ENCODE measurements at places on chromosomes 3 and 15.

DNA sequence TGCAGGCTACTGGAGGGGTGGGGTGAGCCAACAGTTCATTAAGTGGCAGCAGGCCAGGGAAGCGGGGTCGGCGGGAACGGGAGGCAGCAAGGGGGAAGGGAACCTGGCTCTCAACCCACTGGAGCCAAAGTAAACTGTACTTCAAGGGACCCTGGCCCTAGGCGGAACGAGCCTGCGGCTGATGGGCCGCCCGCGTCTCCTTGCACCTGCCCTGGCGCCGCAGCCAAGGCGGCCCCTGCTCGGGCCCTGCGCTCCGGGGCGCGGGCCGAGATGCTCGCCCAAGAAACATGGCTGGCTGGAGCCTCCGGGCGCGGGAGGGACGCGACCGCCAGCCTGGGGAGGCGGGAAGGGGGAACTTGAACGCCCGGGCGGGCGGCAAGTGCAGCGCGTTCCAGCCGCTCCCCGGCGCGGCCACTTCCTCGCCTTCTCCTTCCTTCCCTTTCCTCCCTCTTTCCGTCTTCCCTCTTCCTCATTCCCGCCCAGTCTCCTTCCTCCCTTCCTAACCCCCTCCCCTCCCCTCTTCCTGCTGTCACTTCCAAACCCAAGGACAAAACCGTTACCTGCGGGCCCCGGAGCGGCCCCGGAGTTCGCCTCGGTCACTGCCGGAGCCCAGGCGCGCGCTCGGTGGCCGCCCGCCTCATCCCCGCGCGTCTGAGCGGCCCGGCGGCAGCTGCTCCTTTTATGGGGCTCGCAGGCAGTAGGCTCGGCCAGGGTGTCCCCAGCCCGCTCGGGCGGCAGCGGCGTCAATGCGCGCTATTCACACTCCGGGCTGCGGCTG is 489.7 kb downstream of the MAGI1 start:
- no peak for DNase-seq

GRCh38 chr3:184384856-184385422 is 5.1 kb downstream of the CHRD start:
- no peak for DNase-seq

DNA sequence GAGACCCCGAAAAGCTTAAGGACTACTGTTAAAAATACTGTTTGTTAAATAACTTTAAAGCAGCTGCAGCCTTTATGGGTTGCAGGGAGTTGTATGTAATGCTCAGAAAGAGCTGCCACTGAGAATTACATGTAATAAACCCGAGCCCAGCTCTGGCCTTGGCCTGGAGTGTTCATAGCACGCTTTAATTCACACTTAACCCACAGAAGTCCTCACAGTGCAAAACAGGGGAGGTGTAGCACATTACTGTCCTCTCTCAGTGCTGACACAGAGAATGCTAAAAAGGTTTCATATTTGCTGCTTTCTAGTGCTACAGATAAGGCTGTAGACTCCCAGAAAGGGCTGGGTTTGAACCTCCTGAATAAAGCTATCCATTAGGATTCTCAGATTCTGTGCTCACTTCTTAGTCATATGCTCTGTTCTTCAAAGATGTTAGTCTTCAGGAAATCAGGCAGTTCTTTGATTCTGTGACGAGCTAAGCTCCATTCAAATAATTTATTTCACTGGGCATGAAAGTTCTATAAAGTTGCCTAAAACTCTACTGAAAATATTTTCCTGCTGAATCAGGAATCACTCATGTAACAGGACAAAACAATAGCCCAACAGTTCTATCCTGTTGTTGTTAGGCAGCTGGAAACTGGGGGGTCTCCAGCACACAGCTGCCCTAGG is 108.0 kb downstream of the SENP2 start:
- DNase-seq: no peak

GRCh38 chr3:59938828-59939227 is 889.0 kb upstream of the CFAP20DC start:
- DNase-seq: no peak

DNA sequence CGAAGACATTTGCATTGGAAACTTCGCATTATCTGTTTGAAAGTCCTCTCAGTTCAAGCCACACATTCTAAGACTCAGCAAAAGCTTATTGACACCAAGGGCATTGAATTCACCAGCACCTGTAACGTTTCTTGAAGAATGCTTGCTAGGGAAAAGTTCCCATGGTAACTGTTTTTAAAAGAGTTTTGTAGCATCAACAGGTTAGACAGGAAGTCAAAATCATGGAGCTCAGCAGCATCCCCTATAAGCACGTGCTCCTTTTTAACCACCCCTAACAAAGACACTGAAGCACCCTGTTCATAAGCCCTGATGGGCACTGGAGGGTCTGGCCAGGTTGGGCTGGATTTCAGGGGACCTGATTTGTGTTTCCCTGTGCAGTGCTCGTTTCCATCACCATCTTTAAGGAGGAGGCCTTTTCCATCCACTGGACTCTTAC is 229.7 kb upstream of the BHLHE40 start:
- DNase-seq: no peak

- no peak for DNase-seq
Observed at GRCh38 chr3:77726517-77726916, 686.6 kb downstream of the ROBO2 start.

- no peak for DNase-seq
Observed at GRCh38 chr3:23619705-23620637, 185.8 kb upstream of the UBE2E1 start.

DNA sequence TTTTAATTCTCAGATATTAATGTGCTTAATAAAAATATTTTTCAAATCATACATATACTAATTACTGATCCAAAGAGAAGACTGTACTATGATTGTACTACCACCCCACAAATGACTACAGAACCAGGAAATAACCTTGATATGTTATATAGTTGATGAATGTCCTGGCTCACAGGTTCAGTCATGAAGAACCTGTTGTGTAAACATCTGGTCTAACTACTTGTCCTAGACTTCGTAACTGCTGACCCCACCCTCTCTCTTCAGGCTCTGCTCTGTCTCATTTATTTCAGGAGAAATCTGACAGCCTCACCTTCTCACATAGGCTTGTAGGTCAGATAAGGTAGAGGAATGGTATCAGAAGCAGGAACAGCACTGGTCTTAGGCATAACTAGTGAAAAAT is 14.7 kb upstream of the CSTA start:
- peak; percentile 9 for DNase-seq

DNA sequence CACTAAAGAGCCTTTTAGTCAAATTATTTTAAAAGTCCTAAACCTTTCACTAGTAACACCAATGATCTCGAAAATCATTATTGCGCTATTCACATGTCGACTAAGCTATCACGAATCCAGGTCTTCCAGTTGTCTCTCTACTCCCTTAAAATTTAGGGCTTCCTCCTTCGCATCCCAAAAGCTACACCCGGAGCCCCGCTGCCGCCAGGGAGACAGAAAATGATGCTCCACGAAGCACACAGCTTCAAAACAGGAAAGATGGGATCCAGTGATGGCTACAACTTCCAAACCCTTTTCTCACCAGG is 253 bp downstream of the IFT80 start:
- no peak for DNase-seq

DNA sequence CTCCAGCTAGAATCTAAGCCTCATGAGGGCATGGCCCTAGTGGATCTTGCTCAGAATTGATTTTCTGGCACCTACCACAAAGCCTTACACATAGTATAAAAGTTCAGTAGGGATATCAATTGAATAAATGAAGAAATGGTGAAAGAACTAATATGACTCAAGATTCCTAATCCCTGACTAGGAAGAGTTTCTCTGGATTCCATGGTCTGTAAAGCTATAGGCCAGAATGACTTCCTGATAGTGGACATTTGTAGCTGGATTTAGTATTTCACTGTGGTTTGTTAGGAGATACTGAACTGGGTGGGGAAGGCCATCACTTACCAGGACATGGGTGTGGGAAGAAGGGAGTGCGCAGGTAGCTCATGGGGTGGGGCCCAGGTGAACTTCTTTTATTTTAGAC is 168.9 kb downstream of the RAP2B start:
- no peak for DNase-seq

DNA sequence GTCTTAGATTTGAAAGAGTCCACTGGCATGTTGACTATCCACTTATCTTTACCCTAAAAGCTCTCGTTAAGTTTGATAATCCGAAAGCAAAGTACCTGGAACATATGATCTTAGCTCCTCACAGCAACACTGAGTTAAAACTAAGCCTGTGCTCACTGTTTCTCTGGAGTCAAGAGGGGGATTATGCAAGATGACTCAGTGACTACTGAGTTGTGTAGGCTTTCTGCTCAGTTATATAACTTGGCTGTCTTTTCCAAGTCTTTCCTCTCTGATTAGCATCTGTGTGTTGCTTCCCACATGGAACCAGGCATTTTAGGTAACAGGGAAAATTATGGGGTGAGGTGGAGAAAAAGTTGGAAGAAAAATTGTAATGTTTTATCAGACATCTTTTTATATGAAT is 31.2 kb upstream of the MYO5C start:
- DNase-seq: no peak

DNA sequence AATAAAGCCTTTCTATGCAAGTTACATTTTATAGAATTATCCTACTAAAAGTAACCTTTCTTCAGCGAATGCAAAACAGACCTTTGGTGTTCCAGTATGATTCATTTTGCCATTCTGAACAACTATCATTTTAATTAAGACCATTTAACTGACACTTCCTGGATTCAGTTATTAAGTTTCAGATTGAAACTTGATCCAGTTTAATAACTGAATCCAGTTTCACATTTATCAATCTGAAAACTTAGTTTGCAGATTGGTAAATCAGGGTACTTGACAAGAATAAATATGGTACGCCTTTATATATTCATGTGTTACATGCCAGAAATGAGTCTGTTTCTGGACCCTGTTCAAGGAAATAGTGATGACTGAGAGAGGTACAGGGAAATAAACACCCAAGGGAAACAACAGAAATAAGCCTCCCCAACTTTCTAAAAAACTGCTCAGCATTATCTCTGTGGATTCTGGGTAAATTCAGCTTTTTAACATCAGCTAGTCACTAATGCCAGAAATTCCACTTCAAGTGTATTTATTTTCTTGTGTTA is 23.3 kb upstream of the NFKBIZ start:
- DNase-seq: no peak

GRCh38 chr15:82864967-82865366 is 55.5 kb downstream of the WHAMM start:
- DNase-seq: no peak

- no peak for DNase-seq
Observed at GRCh38 chr3:157958457-157958856, 147.8 kb downstream of the SHOX2 start.

- DNase-seq: no peak
Observed at GRCh38 chr3:186483611-186484340, 60.4 kb downstream of the CRYGS start.

DNA sequence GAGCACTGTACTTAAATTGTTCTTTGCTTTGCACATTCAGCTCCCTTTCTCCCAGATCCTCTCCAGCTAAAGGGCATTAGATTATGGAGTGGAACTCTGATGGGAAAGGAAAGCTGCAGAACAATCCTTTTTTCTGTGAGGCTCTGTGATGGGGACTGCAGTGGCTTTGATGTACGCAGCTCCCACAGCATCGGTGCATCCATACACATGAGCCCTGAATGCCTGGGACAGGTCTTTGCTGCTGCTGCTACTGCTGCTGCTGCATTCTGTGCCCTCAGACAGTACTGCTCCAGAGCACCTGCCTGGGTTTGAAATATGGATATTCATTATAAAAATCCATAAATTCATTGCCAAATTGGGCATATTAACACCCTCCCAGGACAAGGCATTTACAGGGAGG is 164.4 kb downstream of the WDR76 start:
- no peak for DNase-seq

GRCh38 chr3:188662795-188663194 is 508.8 kb downstream of the LPP start:
- no peak for DNase-seq

DNA sequence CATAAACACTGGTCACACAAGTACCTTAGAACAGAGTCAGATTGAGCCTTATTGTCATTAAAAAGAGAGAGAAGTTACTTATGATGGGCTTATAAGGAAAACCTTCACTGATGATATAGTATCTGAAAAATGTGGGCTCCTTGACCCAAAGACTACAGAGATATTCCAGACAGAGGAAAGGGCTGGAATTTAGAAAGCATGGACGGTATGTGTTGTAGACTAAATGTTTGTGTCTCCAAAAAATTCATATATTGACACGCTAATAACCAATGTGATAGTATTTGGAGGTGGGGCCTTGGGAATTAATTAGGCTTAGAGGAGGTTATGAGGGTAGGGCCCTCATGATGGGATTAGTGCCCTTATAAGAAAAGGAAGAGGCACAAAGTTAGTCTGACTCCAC is 61.0 kb upstream of the DAZL start:
- DNase-seq: no peak

DNA sequence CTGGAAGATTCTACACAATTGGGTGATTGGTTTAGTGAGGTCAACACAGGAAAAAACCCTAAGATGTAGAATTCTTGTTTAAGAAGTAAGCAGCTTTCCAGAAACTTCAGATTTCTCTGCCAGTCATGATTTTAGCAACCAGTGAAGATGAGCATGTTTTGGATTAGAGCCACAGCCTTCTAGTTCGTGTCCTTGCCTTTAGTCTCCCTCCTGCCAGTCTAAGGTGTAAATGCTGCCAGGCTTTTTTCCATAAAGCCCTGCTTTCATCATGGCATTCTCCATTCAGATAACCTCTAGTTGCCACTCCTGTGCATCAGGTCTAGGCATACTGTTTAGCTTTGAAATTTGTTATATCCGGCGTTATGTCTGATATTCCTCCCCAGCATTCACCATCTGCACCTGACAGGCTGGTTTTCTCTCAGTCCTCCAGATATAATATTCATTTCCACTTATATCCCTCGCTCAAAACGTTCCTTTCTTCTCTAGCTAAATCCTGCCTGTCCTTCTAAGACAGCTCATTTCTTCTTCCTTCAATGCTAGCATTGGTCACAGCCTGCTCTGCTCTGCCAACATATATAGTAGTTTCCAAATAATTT is 37.4 kb downstream of the SYN2 start:
- DNase-seq: no peak

DNA sequence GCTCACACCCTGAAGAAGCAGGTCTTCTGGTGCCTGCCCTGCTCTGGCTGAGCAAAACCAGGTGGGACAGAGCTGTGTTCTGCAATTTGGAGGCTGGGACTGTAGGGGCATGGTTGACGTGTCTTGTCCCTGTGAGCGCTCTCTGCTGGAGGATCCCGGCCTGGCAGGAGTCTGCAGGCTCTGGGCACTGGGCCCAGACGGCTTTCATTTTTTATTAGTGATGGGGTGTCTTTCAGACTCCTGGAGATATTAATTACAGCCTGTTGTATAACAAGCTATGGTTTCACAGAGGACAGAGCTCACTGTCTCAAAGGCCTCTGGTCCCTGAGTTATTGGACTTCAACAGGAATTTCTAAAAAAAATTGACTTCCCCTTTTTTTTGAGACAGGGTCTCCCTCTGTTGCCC is 29.5 kb upstream of the ZNF710 start:
- DNase-seq: no peak

GRCh38 chr3:140199008-140199407 is 264.0 kb downstream of the CLSTN2 start:
- no peak for DNase-seq

- DNase-seq: no peak
Observed at GRCh38 chr3:122313281-122313680, 11.8 kb upstream of the CSTA start.

GRCh38 chr3:58560771-58561311 is 16.4 kb downstream of the FAM107A start:
- DNase-seq: no peak
